Effector memory CD8-positive, alpha-beta T cell (primary cell): ENCODE measurements at places on chromosomes 4 and X.

DNA sequence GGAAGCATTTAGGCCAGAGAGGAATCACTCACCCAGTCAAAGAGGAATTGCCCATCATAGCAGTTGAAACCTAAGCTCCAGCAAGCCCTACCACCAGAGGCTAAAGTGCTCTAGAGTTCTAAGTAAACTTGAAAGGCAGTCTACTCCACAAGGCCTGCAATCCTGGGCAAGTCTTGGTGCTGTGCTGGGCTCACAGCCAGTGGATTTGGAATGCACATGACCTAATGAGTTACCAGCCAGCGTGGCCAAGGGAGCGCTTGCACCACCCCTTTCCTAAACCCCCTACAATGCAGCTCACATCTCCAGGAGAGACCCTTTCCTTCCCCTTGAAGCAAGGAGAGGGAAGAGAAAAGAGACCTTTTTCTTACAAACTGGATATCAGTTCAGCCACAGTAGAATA is 445.7 kb downstream of the GASK1B start:
- no peak for DNase-seq
- H3K36me3 ChIP-seq = no peaks in the 10 kb centered on the region
- H3K4me3 ChIP-seq = no peak overlapping the region
- H3K27me3 ChIP-seq = no peaks in the 10 kb centered on the region

- DNase-seq = no peak
- no peaks in the 10 kb centered on the region for H3K36me3 ChIP-seq
- no peak overlapping the region for H3K27ac ChIP-seq
Measured at GRCh38 chr4:139841464-139842195, 176.0 kb downstream of the MGST2 start.

DNA sequence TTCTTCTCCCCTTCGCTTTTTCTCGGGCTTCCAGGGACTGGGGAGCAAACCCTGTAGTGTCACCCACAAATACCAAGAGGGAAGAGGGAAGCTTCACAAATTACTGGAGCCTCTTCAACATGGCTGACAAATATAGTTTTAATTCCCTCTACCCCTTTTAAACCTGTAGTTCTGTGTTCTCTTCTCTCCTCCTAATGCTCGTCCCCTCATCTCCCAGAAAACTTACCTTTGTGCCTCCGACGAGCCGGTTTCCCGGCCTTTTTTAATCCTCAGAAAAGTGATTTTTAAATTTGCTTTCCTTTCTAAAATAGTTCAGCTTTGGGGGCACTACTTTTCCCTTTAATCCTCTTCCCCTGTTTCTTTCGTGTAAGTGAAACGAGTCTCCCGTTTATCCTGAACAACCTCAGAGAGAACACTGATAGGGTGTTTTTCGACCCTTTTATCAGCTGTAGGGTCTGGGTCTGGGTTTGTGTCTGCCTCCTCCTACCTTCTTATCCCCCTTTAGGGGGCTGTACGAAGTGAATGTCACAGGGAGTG is 408 bp downstream of the TET2 start:
- peak overlapping the region; percentile 100 for H3K27ac ChIP-seq
- no peak for DNase-seq
- H3K4me1 ChIP-seq = peaks cover 25% of the 10 kb centered on the region
- no peaks in the 10 kb centered on the region for H3K27me3 ChIP-seq

DNA sequence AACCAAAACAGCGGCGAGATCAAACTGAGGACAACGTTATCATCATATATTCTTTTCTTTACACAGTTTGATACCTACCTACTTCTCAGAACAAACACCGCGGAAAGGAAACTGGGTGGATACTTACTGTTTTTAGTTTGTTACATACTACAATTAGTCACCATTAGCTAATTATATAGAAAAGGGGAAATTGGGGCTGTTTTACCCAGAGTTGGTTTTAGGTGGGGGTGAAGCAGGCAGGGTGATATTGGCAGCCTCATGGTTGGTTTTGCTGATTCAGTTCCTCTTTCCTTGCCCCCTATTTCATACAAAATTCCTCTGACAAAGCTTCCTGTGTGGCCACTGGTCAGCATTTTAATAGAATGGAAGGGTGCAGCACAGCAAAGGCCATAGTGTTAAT is 77.8 kb downstream of the SORBS2 start:
- H3K4me1 ChIP-seq = no peaks in the 10 kb centered on the region
- DNase-seq = no peak
- H3K27ac ChIP-seq = no peak overlapping the region
- peaks cover 27% of the 10 kb centered on the region for H3K27me3 ChIP-seq

DNA sequence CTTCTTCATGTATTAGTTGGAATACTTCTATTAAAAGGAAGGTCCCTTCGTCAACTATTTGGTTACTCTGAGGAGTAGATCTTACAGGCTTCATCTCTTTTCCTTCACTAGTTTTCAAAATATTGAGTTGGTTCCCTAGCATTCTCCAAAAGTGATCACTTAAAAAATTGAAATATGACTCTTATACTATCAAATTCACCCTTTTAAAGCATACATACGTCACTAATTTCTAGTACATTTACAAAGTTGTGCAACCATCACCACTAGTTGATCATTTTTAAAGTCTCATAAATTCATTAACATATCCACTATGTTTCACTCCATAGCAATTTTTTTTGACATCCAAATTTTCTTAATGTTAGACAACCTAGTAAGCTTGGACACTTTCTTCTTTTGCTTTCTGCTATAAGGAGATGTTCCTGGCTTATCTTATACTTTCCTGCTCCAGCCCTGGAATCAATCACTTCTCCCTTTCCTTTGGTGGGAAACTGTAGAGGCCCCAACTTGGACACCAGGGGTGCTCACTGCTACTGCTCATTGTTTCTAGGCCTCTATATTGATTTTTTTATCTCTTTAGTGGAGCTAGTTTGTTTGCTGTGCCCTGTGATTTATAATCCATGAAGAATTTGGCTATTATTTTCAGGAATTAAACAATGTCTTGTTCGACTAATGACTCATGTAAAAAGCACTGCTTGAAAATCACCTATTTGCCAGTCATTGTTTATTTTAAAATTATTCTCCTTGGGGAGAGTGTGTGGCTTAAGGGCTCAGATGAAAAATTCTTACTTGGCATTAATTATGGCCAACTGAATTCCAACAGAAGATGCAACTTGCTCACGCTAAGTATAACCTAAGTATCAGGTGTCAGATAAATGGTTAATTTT is 4.0 kb upstream of the ZFX start:
- no peak overlapping the region for H3K4me3 ChIP-seq
- no peaks in the 10 kb centered on the region for H3K27me3 ChIP-seq
- no peak for DNase-seq
- H3K36me3 ChIP-seq = peaks cover 15% of the 10 kb centered on the region

- DNase-seq = no peak
- H3K4me1 ChIP-seq = no peaks in the 10 kb centered on the region
- no peak overlapping the region for H3K27ac ChIP-seq
- no peaks in the 10 kb centered on the region for H3K36me3 ChIP-seq
- peaks cover 6% of the 10 kb centered on the region for H3K27me3 ChIP-seq
Measured at GRCh38 chrX:13898083-13898482, 81.2 kb upstream of the GPM6B start.

- H3K27me3 ChIP-seq = no peaks in the 10 kb centered on the region
- no peak overlapping the region for H3K27ac ChIP-seq
- peaks cover 12% of the 10 kb centered on the region for H3K36me3 ChIP-seq
- DNase-seq = no peak
- H3K4me3 ChIP-seq = no peak overlapping the region
Measured at GRCh38 chr4:150479657-150480056, 102.3 kb upstream of the MAB21L2 start.

- H3K36me3 ChIP-seq = peaks cover 6% of the 10 kb centered on the region
- H3K4me3 ChIP-seq = no peak overlapping the region
- H3K4me1 ChIP-seq = peaks cover 32% of the 10 kb centered on the region
- H3K27ac ChIP-seq = no peak overlapping the region
Measured at GRCh38 chrX:124211312-124211942, 121.0 kb upstream of the TEX13D start.

GRCh38 chrX:150337536-150337935 is 25.6 kb upstream of the MAMLD1 start:
- DNase-seq = no peak
- H3K4me3 ChIP-seq = no peak overlapping the region
- H3K27me3 ChIP-seq = no peaks in the 10 kb centered on the region
- peaks cover 3% of the 10 kb centered on the region for H3K36me3 ChIP-seq
- H3K4me1 ChIP-seq = peaks cover 7% of the 10 kb centered on the region

- DNase-seq = no peak
- H3K36me3 ChIP-seq = no peaks in the 10 kb centered on the region
- no peaks in the 10 kb centered on the region for H3K4me1 ChIP-seq
- H3K4me3 ChIP-seq = no peak overlapping the region
Measured at GRCh38 chrX:14409341-14409740, 120.0 kb upstream of the GLRA2 start.

DNA sequence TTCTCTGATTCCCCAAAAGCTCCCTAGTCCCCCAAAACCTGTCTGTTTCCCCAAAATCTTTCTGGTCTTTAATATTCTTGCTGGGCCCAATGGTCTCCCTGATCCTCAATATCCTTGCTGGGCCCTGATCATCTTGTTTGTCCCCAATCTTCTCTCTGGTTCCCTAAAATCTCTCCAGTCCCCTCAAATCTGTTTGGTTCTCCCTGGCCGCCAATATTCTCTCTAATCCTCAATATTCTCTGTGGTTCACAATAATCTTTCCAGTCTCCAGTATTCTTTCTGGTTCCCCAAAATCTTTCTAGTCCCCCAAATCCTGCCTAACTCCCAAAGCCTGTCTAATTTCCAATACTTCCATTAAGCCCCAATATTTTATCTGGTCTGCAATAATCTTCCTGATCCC is 18.5 kb downstream of the P2RY8 start:
- peak overlapping the region; percentile 6 for H3K4me3 ChIP-seq
- H3K4me1 ChIP-seq = peaks cover 70% of the 10 kb centered on the region
- H3K27me3 ChIP-seq = no peaks in the 10 kb centered on the region
- H3K36me3 ChIP-seq = peaks cover 62% of the 10 kb centered on the region
- H3K27ac ChIP-seq = peak overlapping the region; percentile 90
- no peak for DNase-seq

- no peaks in the 10 kb centered on the region for H3K27me3 ChIP-seq
- peak within 1 kb of the TSS; percentile 84 for H3K4me3 ChIP-seq
- H3K4me1 ChIP-seq = peaks cover 3% of the 10 kb centered on the region
Measured at GRCh38 chrX:73214426-73215094, at the start of gene NAP1L2. Gene NAP1L2, minus strand, starts transcription at chrX:73214851. Its CDS starts 359 bp downstream, at chrX:73214492.

- H3K4me3 ChIP-seq = no peak overlapping the region
- DNase-seq = no peak
- peaks cover 47% of the 10 kb centered on the region for H3K36me3 ChIP-seq
Measured at GRCh38 chr4:118765399-118765798, 70.5 kb downstream of the SEC24D start.

GRCh38 chr4:156961196-156962057 is 10.2 kb downstream of the PDGFC start:
- no peaks in the 10 kb centered on the region for H3K36me3 ChIP-seq
- H3K4me1 ChIP-seq = no peaks in the 10 kb centered on the region
- no peak for DNase-seq
- no peak overlapping the region for H3K27ac ChIP-seq

- H3K27ac ChIP-seq = no peak overlapping the region
- H3K36me3 ChIP-seq = no peaks in the 10 kb centered on the region
- no peak for DNase-seq
- H3K4me3 ChIP-seq = no peak overlapping the region
Measured at GRCh38 chrX:113892891-113893290, 691.0 kb upstream of the HTR2C start.

GRCh38 chrX:39631276-39632229 is 466.2 kb downstream of the BCOR start:
- no peaks in the 10 kb centered on the region for H3K4me1 ChIP-seq
- no peak for DNase-seq
- no peak overlapping the region for H3K27ac ChIP-seq
- H3K4me3 ChIP-seq = no peak overlapping the region
- H3K36me3 ChIP-seq = no peaks in the 10 kb centered on the region

DNA sequence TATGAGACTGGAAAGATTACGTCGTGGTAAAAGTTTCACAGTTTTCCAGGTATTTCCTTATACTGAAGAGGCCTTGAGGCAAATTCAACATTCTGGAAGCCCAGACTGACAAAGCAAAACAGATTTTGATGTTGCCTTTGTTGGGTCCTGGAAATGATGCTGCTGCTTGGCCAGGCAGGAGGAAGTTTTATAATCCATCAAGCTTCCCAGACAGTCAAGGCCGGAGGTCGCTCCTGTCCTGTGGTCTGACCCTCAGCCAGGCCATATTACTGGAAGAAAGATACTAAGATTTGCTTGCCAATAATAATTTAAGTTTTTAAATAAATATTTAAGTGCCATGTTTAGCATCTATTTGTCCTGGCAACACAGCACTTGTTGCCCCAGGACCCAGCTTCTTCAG is 63.4 kb downstream of the TAPT1 start:
- peaks cover 1% of the 10 kb centered on the region for H3K4me1 ChIP-seq
- peaks cover 38% of the 10 kb centered on the region for H3K36me3 ChIP-seq
- H3K4me3 ChIP-seq = no peak overlapping the region

DNA sequence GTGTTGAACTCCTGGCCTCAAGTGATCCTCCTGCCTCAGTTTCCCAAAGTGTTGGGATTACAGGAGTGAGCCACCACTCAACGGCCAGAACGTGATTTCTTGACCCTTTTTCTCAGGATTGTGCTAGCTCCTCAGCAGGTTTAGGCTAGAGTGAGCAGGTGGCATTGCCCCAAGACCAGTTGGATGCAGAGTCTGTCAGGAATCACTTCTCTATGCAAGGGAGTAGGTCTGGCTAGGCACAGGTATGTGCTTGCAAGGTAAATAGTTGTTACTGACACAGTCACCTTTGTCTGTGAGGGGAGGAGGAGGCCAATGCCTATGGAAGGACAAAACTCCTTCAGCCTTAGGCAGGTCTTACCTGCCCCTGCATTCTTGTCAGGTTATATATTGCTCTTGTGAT is 24.2 kb downstream of the SLC25A5 start:
- peaks cover 2% of the 10 kb centered on the region for H3K4me1 ChIP-seq
- no peak overlapping the region for H3K27ac ChIP-seq
- H3K4me3 ChIP-seq = no peak overlapping the region
- no peaks in the 10 kb centered on the region for H3K27me3 ChIP-seq
- H3K36me3 ChIP-seq = no peaks in the 10 kb centered on the region

GRCh38 chrX:20028588-20028987 is 37.7 kb upstream of the BCLAF3 start:
- no peaks in the 10 kb centered on the region for H3K27me3 ChIP-seq
- no peaks in the 10 kb centered on the region for H3K4me1 ChIP-seq
- no peak overlapping the region for H3K27ac ChIP-seq
- no peak overlapping the region for H3K4me3 ChIP-seq
- no peak for DNase-seq

GRCh38 chrX:15804563-15804962 is 14.3 kb downstream of the ZRSR2 start:
- no peak overlapping the region for H3K4me3 ChIP-seq
- no peak overlapping the region for H3K27ac ChIP-seq
- DNase-seq = no peak

- no peaks in the 10 kb centered on the region for H3K36me3 ChIP-seq
- no peak overlapping the region for H3K27ac ChIP-seq
Measured at GRCh38 chrX:20686256-20686655, 419.5 kb upstream of the RPS6KA3 start.

- H3K36me3 ChIP-seq = no peaks in the 10 kb centered on the region
- H3K4me3 ChIP-seq = no peak overlapping the region
- no peaks in the 10 kb centered on the region for H3K4me1 ChIP-seq
- H3K27ac ChIP-seq = no peak overlapping the region
- H3K27me3 ChIP-seq = no peaks in the 10 kb centered on the region
- no peak for DNase-seq
Measured at GRCh38 chr4:182426901-182427300, 183.7 kb downstream of the TENM3 start.

- no peak overlapping the region for H3K4me3 ChIP-seq
- no peaks in the 10 kb centered on the region for H3K4me1 ChIP-seq
- DNase-seq = no peak
- no peak overlapping the region for H3K27ac ChIP-seq
Measured at GRCh38 chr4:124028182-124028581, 631.6 kb downstream of the SPRY1 start.

- no peak for DNase-seq
- no peak overlapping the region for H3K4me3 ChIP-seq
- peaks cover 11% of the 10 kb centered on the region for H3K36me3 ChIP-seq
Measured at GRCh38 chrX:39856472-39857121, 241.2 kb downstream of the BCOR start.
